Dermis microvascular lymphatic vessel endothelial cell (primary cell): ENCODE measurements at places on chromosomes 1 and 21. TPM values are rescaled to one million over a fixed set of nuclear protein-coding genes. Genes with fewer than 3 reads are reported as not detected.

VWA1 gene
- 6.9 and 7.7 TPM in 2 replicates for total RNA-seq

FLVCR1 gene
- 6.9 and 11.3 TPM in 2 replicates for total RNA-seq

EXTL2 gene
- 11.2 and 13.9 TPM in 2 replicates for total RNA-seq

ALX3 gene
- total RNA-seq, result not detected in 2 replicates

TCHHL1 gene
- total RNA-seq, result not detected in 2 replicates

MARK1 gene
- 1.4 and 2.4 TPM in 2 replicates for total RNA-seq

SLFNL1 gene
- total RNA-seq, result 0.13 and 0.25 TPM in 2 replicates

AGMAT gene
- 0.38 and 0.90 TPM in 2 replicates for total RNA-seq

MXRA8 gene
- total RNA-seq, result 0.25 TPM in 1 of 2 replicates, not detected in the other

DISC1 gene
- total RNA-seq, result 4.5 and 6.2 TPM in 2 replicates

NIPAL3 gene
- 13.2 and 19.0 TPM in 2 replicates for total RNA-seq

TAS1R1 gene
- total RNA-seq, result 0.13 TPM in 1 of 2 replicates, not detected in the other
